ENCODE measurements at places on chromosomes 6 and 20.

DNA sequence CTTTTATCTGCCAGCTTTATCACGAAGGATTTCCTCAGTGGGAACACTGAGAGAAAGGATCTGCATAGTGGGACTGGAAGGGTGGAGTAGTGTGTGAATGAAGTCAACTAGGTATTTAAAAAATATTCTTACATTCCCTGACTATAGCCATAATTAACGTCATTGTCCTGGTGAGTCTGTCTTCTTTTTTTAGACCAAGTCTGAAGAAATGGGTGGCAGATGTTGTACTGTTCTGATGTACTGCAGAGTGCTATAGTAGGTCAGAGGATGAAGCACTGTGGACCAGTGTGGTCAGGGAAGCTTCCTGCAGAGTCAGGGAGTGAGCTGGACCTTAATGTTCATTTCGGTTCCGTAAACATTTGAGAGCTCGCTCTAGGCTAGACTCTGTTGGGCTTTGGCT is 11.9 kb downstream of the TULP4 start:
- DNase-seq: no peak

DNA sequence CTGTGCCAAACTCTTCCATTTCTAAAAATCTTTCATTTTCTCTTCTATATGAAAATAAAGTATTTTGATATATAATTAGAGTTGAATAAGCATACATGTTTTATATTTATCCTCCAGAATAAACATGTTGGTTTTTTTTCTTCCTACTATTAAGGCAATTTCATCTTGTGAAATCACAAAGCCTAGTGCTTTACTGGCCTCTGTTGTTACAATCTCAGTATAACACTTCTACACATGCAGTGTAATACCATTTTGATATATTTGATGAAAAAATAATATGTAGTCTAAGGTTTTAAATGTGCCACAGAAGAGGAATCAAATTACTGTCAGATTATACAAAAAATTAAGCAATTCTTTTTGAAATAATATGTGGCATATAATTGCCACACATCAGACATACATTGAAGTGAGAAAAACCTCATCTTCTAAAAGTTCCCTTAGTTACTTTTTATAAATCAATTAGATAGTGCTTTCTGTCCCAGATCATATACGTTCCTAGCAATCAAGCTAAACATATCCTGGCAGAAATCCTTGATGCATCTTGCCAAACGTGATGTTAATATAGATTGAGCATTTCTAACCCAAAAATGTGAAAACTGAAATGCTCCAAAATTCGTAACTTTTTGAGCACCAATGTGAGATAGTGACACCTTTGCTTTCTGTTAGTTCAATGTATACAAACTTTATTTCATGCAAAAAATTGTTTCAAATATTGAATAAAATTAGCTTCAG is 225.1 kb upstream of the MANEA start:
- no peak for DNase-seq

- no peak for DNase-seq
Observed at GRCh38 chr6:142631517-142632385, 313.2 kb downstream of the HIVEP2 start.

- DNase-seq: no peak
Observed at GRCh38 chr6:15593798-15594197, 69.0 kb downstream of the DTNBP1 start.

- DNase-seq: no peak
Observed at GRCh38 chr6:52543262-52543661, 33.6 kb downstream of the TRAM2 start.

- no peak for DNase-seq
Observed at GRCh38 chr6:130466748-130467061, 100.9 kb downstream of the TMEM200A start.

GRCh38 chr20:59421089-59421488 is 120.7 kb downstream of the EDN3 start:
- no peak for DNase-seq

DNA sequence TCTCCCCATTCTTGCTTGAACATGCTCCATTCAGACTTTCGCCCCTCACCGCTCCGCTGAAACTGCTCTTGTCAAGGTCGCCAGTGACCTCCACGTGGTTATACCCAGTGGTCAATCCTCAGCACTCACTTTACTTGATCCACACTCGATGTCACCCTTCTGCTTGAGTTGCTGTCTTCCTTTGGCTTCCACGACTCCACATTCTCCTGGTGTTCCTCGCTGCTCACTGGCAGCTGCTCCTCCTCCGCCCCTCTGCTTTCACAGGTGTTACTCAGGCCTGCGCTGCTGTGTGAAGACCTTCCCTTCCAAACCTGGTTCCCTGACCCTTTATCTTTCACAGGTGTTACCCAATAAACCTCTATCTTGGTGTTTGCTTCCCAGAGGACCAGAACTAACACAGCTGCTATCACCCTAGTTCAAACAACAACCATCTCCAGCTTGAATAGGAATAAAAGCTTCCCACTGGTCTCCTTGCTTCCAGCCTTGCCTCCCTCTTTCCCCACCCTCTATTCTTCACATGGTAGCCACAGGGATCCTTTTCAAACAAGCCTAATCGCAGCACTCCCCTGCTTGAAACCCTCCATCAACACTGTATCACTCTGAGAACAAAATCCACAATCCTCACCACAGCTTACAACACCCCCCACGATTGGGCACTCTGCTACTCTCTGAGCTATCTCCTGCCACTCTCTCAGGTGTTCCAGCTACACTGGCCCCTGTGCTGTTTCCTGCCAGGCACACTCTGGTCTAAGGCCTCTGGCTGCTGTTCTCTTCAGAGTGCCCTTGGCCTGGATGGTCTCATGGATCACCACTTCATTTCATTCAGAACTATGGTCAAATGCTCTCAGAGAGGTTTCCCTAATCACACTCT is 10.7 kb downstream of the PPIL1 start:
- no peak for DNase-seq

DNA sequence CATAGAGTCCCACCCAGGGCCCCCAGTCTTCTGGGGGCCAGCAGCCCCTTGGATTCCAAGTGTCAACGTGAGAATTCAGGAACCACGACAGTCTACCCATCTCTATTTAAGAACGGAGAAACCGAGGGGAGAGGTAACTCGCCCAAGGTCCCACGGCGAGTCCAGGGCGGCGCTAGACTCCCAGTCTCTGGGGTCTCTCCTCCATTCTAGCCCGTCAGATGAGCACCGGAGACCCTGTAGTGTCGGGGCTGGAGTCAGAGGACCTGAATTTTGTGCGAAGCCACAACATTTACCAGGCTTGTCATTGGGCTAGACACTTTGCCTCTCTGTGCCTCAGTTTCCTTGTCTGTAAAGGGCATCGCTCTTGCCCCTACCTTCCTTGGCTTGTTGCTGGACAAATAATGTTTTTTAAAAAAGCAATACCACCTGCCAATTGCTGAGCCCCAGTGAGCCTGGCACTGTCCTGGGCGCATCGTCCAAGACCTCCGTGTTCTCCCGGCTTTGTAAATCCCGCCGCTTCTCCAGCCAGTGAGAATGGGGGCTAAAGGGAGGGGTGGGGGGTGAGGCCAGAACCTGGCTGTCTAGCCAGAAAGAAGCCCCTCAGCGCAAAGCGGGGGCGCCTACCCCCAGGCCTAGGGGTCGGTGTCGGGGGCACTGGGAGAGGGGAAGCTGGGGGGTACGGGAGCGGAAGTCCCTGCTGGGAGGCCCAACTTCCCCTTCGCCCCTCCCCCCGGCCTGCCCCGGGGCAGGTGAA is 91.7 kb downstream of the NCR2 start:
- DNase-seq: no peak

DNA sequence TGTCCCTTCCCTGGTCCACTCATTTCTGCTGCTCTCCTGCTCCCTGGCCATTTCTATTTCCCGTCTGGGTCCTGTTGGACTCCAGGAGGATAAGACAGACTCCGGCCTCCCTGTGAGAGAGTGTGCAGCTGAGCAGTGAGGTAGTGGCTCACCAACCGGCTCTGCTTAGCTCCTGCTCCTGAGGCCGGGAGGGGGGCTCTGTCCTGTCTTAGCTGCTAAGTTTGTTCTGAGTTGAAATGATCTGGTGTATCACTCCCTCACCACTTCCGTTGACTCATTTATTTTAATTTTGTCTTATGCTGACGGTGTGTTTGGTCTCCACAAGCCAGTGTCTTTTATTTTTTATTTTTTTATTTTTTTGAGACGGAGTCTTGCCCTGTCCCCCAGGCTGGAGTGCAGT is 148.5 kb upstream of the PDE10A start:
- no peak for DNase-seq

GRCh38 chr6:157335829-157336228 is 12.5 kb upstream of the TMEM242 start:
- no peak for DNase-seq

- no peak for DNase-seq
Observed at GRCh38 chr6:39755231-39755630, 30.0 kb upstream of the KIF6 start.

DNA sequence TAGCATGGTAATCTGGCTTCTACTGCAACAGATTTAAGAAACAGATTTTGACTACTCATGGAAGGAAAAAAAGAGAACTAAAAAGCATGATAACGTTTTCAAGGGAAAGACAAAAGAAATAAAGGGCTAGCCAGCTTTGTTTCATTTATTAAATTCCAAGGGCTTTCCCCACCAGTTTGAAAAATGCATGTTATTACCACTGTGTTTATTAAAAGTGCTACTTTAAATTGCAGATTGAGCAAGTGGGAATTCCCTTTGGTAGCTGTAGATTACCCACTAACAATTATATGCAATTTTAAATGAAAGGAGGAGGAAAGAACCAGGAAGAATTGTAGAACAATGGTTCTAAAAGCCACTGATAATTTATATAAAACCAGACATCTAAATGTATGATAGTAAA is 40.6 kb upstream of the NHSL1 start:
- DNase-seq: no peak

All from NCI-H187 (cell line).